ENCODE measurements at places on chromosomes 7 and 10.

GRCh38 chr10:121244818-121245217 lies 353.4 kb downstream of the FGFR2 start:
- DNase-seq, result no peak

GRCh38 chr7:20601121-20601520 lies 14.3 kb upstream of the ABCB5 start:
- no peak for DNase-seq

- DNase-seq, result no peak
Measured at GRCh38 chr10:104336821-104337467, 1.3 kb downstream of the ITPRIP start.

DNA sequence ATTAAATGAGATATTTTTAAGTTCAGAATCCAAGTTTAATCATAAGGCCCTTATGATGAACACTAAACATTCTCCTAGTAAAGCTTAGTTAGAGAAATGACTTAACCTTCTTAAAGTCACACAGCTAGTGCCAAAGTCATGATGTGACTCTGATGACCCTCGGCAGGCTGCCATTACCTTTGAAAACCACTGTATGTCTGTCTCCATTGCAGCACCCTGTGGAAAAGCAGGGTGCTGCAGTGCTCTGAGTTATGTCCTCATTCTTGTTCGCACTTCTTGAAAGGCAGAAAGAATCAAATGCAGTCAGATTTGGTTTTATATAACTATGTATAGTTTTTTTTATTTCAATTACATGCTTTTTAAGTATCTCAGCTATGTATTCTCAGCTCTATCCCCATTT lies 105.0 kb downstream of the PHTF2 start:
- no peak for DNase-seq

- no peak for DNase-seq
Measured at GRCh38 chr10:124087672-124088634, 5.4 kb downstream of the CHST15 start.

DNA sequence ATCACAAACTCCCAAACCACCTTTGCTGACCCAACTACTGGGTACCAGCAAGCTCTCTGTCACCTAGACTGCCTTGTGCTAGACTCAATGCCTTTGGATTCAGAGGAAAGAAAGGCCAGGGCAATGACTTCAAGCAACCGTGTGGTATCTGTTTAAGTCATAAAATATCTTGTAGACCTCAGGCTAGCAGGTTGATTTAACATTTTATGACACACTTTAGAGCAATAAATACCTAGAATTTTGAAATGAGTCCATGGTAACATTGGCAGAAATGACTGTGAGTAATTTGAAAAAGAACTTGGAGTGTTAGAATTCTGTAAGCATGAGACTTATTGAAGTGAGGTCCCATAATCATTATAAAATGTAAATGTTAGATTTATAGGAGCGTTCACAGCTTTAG lies 87.2 kb downstream of the TWIST1 start:
- DNase-seq, result no peak

- DNase-seq, result no peak
Measured at GRCh38 chr7:134009314-134010110, 117.6 kb upstream of the LRGUK start.

- DNase-seq, result no peak
Measured at GRCh38 chr10:58282615-58283014, 13.7 kb downstream of the CISD1 start.

DNA sequence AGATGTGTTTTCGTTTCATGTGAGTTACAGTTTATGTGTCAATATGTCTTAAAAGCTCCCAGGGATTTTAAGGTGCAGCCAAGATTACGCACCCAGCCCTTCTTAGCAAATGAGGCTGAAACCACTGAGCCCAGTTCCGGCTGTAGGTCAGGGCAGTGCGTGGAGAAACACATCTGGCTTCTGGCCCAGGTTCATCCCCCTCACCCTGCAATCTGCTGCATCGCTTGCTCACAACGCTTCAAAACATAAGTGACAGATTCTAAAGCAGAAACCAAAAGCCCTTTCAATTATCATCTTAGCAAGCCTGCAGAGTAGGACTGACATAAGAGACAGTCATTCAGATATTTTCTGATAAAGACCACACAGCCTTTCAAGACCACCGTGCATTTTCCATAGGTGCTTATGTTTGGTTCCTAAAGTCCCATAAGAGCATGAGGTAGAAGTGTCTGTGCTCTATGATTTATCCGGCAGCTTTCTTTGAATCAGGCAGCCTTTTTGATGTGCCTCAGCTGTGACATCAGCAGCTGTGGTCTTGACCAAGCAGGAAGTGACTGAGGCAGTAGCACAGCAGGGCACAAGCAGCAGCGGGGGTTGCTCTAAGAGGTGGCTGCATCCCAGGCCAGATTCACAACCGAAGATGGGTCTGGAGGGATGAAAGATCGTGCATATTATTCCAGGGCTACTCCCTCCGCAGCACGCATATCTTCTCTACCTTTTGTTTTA lies 72.1 kb upstream of the LYZL2 start:
- no peak for DNase-seq

- DNase-seq, result no peak
Measured at GRCh38 chr10:92903633-92904032, 55.3 kb downstream of the EXOC6 start.

Data from NCI-H510A (cell line).